ENCODE measurements at places on chromosomes 6 and 20. TPM values are rescaled to one million over a fixed set of nuclear protein-coding genes. Genes with fewer than 3 reads are reported as not detected.

Gene LRRN4
- total RNA-seq, result 0.05 TPM

DNA sequence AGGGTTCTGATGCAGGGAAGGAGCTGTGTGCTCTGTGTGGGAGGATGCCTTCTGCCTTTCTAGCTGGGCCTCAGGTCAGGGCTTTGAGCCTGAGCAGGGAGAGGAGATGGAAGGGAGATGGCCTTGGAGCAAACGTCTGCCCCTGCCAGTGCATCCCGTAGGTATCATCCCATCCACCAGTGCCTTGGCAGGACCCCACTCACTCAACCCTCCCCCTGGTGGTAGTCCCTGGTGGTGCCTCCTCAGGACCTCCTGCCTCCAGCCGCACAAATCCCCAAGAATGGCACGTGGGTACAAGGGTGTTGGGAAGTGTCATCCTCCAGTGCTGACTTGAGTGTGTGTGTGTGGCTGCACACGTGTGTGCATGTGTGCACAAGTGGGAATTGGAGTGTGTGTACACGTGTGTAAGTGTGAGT lies 23.1 kb upstream of the MICB start:
- no peaks in the 10 kb centered on the region for H3K36me3 ChIP-seq
- H3K27me3 ChIP-seq, result no peaks in the 10 kb centered on the region
- no peak overlapping the region for H3K27ac ChIP-seq
- H3K4me1 ChIP-seq, result peaks cover 3% of the 10 kb centered on the region

- H3K4me3 ChIP-seq, result no peak overlapping the region
- no peaks in the 10 kb centered on the region for H3K4me1 ChIP-seq
- H3K27me3 ChIP-seq, result no peaks in the 10 kb centered on the region
- DNase-seq, result no peak
- H3K36me3 ChIP-seq, result no peaks in the 10 kb centered on the region
- H3K27ac ChIP-seq, result no peak overlapping the region
Observed at GRCh38 chr6:83389606-83390005, 41.2 kb downstream of the ME1 start.

- no peak overlapping the region for H3K4me3 ChIP-seq
- no peaks in the 10 kb centered on the region for H3K27me3 ChIP-seq
- H3K27ac ChIP-seq, result no peak overlapping the region
- no peaks in the 10 kb centered on the region for H3K4me1 ChIP-seq
Observed at GRCh38 chr6:111912904-111913303, 39.7 kb upstream of the FYN start.

GRCh38 chr20:15986690-15987089 lies 586.6 kb downstream of the KIF16B start:
- no peaks in the 10 kb centered on the region for H3K36me3 ChIP-seq
- no peaks in the 10 kb centered on the region for H3K27me3 ChIP-seq
- no peak overlapping the region for H3K4me3 ChIP-seq
- H3K27ac ChIP-seq, result no peak overlapping the region

DNA sequence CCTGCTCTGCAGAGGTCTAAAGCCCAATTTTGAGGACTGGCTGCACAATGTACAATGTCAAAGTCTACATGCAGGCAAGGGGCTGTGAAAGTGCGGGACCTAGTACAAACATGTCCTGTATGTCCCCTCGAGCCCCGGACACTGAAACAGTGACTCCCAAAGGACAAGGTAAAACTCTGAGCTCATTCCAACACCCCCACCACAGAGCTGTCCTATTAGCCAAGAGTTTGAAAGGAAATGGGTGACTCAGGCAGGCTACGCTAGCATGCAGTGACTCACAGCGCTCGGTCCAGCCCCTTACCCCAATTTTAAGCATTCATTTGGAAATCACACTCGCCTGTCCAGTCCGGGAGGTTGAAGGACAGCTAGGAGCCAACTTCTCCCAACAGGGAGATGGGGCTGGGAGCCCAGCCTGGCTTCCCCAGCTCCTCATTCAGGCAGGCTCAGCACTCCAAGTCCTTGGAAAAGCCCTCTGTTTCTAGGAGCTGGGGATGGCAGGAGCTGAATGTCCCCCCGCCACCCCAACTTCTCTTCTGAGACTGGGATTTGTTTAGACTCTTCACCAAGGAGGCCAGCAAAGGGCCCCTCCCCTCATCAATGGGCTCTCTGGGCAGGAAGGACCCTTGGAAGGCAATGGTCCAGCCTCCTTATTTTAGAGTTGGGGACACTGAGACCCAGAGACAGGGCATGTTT lies 3.9 kb downstream of the SDC4 start:
- peaks cover 43% of the 10 kb centered on the region for H3K27me3 ChIP-seq
- no peak overlapping the region for H3K27ac ChIP-seq
- no peak overlapping the region for H3K4me3 ChIP-seq

Gene ZNF133
- 10.9 TPM for total RNA-seq

GRCh38 chr6:25342802-25343201 lies 63.6 kb downstream of the CARMIL1 start:
- no peak overlapping the region for H3K27ac ChIP-seq
- no peaks in the 10 kb centered on the region for H3K4me1 ChIP-seq
- H3K36me3 ChIP-seq, result no peaks in the 10 kb centered on the region
- no peak overlapping the region for H3K4me3 ChIP-seq
- H3K27me3 ChIP-seq, result no peaks in the 10 kb centered on the region

DNA sequence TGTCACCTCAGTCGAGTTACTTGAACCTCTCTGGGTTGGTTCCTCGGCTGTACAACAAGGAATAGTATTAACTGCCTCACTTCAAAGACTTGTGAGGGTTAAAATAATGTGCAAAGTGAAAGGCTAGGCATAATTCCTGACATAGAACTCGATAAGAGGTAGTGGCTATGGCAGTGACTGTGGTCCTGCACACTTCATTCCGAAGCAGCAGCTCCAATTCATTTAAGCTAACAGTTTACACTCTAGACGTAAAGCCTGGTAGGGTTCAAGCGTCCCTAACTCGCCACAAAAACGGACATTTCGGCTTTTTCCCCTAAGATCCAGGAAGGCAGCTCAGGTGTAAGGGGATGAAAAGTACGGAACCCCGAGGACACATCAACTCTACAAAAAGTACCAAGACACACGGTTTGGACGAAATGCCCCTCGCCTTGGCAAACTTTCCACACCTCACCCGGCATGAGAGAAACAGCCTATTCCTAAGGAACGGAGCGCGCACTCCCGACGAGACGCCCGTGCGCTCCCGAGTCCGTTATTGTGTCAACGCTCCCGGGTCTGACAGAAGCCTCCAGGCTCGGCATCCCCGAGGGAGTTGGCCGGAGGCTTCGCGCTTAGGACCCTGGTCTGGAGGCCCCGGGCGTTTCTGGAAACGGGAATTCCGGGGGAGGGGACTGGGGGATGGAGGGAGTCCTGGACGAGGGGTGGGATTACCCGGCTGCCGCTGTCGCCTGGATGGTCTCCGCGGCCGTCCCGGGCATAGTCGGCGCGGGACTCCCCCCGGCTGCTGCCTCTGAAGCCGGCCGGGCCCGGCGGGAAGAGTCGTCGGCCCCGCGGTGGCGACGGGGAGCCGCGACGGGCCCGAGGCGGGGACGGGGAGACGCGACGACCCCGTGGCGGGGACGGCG lies 937 bp downstream of the ZNF318 start:
- peak overlapping the region; percentile 61 for H3K4me3 ChIP-seq
- peaks cover 17% of the 10 kb centered on the region for H3K36me3 ChIP-seq
- H3K4me1 ChIP-seq, result peaks cover 18% of the 10 kb centered on the region
- H3K27ac ChIP-seq, result no peak overlapping the region

Gene IL17F
- total RNA-seq, result 0.24 TPM

- no peak overlapping the region for H3K4me3 ChIP-seq
- H3K27ac ChIP-seq, result no peak overlapping the region
- H3K4me1 ChIP-seq, result no peaks in the 10 kb centered on the region
- H3K36me3 ChIP-seq, result peaks cover 7% of the 10 kb centered on the region
Observed at GRCh38 chr20:58705208-58705926, 12.8 kb downstream of the NPEPL1 start.

Gene ADGRF1
- total RNA-seq, result 0.19 TPM

DNA sequence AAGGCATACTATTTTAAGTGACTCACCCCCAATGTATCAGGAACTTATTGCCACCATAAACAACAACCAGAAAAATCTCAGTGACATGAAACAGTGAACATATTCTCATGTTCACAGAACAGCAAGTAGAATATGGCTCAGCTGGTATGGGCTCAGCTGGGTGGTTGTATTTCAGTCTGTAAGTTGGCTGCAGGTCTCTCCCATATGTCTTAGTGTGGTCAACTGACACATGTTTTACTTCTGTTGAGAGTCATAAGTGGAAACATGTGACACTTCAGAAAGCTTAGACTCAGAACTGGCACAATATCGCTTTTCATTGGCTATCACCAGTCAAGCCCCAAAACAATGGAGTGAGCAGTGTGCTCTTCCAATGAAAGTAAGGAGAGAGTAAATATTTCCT lies 574.1 kb downstream of the HAO1 start:
- no peaks in the 10 kb centered on the region for H3K36me3 ChIP-seq
- no peaks in the 10 kb centered on the region for H3K4me1 ChIP-seq
- H3K4me3 ChIP-seq, result no peak overlapping the region
- no peak overlapping the region for H3K27ac ChIP-seq
- H3K27me3 ChIP-seq, result no peaks in the 10 kb centered on the region

GRCh38 chr6:2179950-2180349 lies 65.5 kb downstream of the GMDS start:
- no peak for DNase-seq
- H3K27me3 ChIP-seq, result no peaks in the 10 kb centered on the region

GRCh38 chr20:62872184-62872847 lies 10.7 kb upstream of the TCFL5 start:
- H3K4me3 ChIP-seq, result no peak overlapping the region
- no peaks in the 10 kb centered on the region for H3K27me3 ChIP-seq
- no peak for DNase-seq
- H3K27ac ChIP-seq, result no peak overlapping the region

- no peak overlapping the region for H3K27ac ChIP-seq
- no peaks in the 10 kb centered on the region for H3K27me3 ChIP-seq
- no peak for DNase-seq
- H3K4me3 ChIP-seq, result no peak overlapping the region
- H3K4me1 ChIP-seq, result peaks cover 8% of the 10 kb centered on the region
- no peaks in the 10 kb centered on the region for H3K36me3 ChIP-seq
Observed at GRCh38 chr20:13277663-13278295, 56.7 kb downstream of the ISM1 start.

Gene TMEM200A
- total RNA-seq, result 7.4 TPM

Gene KHDC1L
- 1.4 TPM for total RNA-seq

Gene JPH2
- 0.14 TPM for total RNA-seq

GRCh38 chr6:39929039-39929732 lies 5.1 kb downstream of the MOCS1 start:
- H3K36me3 ChIP-seq, result no peaks in the 10 kb centered on the region
- no peak overlapping the region for H3K4me3 ChIP-seq
- H3K27me3 ChIP-seq, result no peaks in the 10 kb centered on the region
- no peak overlapping the region for H3K27ac ChIP-seq

GRCh38 chr20:6397115-6397514 lies 274.3 kb upstream of the FERMT1 start:
- H3K4me3 ChIP-seq, result no peak overlapping the region
- no peak for DNase-seq
- no peak overlapping the region for H3K27ac ChIP-seq

DNA sequence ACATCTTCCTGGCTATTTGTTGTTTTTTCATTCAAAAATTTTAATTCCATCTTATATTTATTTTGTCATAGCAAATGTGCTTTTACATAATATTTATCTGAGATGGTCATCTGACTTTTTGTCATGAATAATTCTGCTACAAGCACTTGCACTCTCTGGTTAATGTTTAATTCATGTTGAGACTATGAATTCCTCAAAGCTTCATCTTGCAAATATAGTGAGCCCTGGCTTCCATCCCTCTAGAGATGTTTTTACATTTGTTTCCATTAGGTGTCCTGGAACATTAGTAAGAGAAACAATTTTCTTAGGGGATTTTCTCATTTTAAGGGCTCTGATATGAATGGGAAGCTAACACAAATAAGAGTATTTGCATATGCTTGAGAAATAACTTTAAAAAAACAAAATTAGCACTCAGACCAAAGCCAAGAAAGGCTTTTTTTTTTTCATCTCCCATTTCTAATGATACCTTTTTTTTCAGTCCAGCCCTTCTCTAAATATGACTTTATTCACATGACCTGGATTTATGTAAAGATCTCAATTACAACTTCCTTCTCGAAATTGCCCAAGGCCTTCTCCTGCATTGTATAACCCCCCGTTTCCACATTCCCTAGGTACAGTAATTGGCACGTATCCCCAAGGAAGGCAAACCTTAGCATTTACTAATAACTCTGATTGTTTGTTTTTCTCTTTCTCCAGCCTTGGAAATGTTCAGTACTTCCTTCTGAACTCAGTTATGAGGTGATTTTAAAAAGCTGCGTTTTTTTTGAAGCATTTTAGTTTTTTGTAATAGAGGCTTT lies 797.0 kb upstream of the GJE1 start:
- H3K4me1 ChIP-seq, result no peaks in the 10 kb centered on the region
- no peaks in the 10 kb centered on the region for H3K36me3 ChIP-seq
- no peaks in the 10 kb centered on the region for H3K27me3 ChIP-seq
- no peak overlapping the region for H3K4me3 ChIP-seq

Gene ARFGEF3
- 0.19 TPM for total RNA-seq

All from thymus (tissue), 14 donors.